ENCODE measurements at places on chromosomes 11 and 22.
A peak's percentile ranks its signal among the peaks of the same experiment; 100 is the strongest.

DNA sequence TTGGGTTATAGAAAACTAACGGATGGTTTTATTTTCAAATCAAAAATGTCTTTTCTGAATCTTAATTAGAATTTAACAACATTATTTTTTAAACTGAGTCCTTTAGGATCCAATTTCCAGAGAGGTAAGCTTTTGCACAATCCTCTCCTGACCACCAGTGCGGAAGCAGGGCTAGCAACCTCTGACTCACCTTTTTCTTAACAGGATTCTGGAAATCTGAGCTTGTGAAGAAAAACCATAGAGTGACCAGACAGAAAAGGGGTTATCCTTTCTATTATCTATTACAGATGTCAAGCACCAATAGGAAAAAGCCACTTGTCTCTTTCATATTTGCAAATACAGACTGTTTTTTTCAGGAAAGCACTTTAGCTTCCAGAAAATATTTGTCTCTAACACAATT lies 25.3 kb downstream of the ALG9 start:
- peak; percentile 39 for DNase-seq

DNA sequence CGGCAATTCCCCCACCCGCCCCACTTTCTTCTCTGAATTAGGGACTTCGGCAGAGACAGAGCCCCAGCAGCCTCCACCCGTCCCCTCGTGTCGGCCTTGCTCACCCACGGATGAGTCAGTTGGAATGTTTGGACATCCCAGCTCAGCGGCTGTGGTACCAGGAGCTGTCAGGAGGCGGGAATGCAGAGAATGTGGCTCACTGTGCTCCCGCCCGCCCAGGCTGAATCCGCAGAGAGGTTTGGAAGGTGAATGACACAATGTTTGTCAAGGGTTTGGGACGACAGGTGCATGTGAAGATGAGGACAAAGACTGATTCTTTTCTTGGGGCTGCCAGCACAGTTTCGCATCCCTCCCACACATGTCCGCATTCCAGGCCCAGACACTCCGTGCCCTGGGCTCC lies 39.6 kb downstream of the LIF start:
- peak; percentile 97 for DNase-seq

DNA sequence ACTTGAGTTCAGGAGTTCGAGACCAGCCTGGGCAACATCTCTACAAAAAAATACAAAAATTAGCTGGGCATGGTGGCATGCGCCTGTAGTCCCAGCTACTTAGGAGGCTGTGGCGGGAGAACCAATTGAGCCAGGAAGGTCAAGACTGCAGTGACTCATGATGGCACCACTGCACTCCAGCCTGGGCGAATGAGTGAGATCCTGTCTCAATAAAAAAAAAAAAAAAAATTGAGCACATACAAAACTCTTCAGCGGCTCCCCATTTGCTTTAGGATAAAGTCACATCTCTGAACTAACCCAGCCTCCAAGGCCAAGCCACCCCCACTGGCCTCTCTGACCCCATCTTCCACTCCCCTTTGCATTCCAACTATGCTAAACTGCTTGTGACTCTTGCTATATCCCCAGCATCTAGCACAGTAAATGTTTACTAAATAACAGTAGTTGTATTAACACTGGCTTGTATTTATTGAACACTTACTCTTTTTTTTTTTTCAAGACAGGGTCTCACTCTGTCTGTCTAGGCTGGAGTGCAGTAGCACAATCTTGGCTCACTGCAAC lies 28.9 kb downstream of the CREB3L1 start:
- DNase-seq: peak; percentile 73

DNA sequence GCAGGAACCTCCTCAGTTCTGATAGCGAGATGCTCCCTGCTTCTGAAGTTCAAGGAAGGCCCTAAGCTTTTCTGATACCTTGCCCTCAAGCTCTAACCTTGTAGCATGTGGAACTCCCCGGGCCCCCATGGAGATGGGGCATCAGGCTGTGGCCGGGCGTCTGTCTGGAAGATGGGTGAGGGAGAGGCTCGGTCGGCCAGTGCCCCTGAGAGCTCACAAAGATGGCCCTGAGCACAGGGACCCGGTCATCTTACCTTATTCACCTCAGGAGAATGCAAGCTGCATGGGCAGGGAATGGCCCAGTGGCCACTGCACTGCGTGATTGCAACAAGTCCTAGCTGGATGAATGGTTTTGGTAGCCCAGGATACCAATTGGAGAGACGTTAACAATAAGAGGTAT lies 830.3 kb downstream of the TBC1D22A start:
- DNase-seq: no peak

GRCh38 chr11:131595797-131596196 lies 225.4 kb downstream of the NTM start:
- DNase-seq: no peak

DNA sequence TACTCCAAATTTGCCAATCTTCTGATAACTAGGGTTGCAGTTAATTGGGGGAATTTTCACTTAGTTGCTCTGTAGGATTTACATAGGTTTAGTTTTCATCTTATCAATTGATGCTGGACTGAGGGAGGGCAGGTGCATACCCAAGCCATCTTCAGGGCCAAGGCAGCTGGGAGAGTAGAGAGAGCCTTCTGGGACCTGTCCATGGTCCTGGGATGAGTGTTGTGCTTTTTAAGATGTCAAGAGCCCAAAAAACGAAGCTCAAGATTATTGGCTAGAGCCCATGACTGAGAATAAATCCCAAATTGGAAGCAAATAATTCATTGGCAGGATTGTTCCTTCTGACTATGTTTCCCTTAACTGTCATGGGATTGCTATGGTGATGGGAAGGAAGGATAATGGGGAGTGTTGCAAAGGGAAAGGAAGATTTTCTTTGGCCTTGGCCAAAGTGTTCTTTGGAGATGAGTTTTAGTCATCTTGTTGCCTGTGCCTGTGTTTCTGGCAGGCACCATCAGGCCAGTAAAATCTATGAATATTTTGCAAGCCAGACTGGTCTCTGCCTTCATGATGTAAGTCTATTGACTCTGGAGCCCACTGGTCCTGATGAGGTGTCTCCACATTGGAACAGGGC lies 4.5 kb downstream of the SLC22A6 start:
- peak; percentile 28 for DNase-seq

All from EH (cell line).